ENCODE measurements at places on chromosomes 12 and 14.

DNA sequence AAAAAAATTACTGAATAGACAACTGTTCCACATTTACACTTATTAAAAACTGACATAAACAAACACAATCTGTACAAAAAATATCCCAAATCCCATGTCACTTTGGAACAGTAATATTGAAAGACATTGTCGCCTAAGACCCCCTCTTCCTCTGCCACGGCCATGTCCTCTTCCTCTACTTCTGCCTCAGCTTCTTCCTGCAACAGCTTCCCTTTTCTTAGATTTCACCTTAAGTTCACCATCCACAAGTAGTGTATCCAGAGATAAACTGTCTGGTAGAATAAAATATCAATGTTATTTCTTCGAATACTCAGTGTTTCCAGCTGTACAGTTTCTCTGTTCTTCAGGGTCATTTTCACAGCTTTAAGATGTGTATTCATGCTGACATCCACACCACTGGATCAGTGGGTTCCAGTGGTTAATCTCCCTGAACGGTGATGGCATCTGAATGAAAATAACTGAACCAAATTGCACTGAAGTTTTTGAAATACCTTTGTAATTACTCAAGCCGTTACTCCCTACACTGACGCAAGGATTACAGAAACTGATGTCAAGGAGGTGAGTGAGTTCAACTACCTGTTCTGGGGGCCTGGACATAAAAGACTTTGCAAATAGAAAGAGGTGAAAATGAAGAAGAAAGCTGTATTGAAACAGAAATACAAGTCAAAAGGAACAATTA, 208.5 kb downstream of the C12orf50 start:
- no peak for DNase-seq

DNA sequence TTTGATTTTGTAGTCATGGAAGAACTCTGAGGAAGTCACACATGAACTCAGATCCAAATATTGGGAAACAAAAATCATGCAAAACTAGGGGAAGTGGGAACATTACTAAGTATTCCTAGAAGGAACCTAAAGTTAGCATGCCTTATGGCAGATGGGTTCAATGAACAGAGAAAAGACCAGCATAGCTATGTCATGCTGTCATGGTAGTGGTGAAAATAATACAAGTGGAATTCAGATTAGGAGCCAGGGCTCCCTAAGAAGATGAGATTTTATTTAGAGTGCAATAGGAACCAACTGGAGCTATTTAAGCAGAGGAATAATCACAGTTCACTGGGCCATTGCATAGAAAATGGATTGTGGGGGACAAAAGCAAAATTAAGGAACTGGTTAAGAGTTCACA, 134.0 kb downstream of the DIO2 start:
- no peak for DNase-seq

DNA sequence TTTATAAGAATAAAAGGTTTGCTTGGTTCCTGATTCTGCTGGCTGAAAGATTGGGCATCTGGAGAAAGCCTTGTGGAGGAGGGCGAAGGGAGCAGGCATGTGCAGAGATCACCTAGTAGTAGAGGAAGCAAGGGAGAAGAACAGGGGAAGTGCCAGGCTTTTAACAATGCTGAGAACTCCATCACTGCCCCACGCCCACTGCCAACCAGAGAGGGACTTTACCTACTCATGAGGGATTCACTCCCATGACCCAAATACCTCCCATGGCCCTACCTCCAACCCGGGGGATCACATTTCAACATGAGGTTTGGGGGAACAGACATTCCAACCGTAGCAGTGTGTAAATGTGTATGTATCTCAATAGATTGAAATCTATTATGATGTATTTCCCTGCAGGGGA, 360.3 kb downstream of the GLT1D1 start:
- DNase-seq: no peak

DNA sequence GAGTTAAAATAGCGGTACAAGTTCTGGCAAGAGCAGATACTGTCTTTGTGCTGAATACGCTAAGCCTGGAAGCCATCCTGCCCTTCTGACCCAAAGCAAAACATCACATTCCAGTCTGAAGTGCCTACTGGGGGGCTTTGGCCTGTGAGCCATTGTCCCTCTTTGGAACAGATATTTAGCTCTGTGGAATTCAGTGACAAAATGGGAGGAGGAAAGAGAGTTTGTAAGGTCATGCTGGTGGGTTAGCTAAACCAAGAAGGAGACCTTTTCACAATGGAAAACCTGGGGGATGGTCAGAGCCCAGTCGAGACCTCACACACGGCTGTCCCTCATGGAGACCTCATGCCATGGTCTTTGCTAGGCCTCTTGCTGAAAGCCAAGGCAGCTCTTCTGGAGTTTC, 18.5 kb downstream of the EMP1 start:
- DNase-seq: no peak

- DNase-seq: no peak
These were observed 116.5 kb downstream of the TMTC2 start for GRCh38 chr12:82803201-82803600.

- no peak for DNase-seq
These were observed 1.3 kb downstream of the ZNF219 start for GRCh38 chr14:21096978-21097635.

DNA sequence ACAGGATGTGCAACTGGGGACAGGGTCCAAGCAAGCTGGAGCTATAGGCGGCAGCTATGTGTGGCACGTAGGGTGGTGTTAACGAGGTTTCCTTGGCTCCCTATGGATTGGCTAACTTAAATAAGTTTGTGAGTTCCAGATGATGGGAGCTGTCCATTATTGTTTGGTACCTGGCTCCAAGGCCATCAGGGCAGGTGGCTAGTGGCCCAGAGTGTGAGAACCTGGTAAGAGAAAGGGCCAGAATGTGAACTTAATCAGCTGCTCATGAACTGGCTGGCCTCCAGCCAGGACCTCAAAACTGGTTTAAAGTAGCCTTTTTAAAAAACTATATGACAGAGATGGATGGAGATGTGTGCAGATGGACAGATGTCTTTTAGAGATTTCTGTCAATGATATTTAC, 1.5 kb upstream of the BDKRB2 start:
- DNase-seq: no peak

DNA sequence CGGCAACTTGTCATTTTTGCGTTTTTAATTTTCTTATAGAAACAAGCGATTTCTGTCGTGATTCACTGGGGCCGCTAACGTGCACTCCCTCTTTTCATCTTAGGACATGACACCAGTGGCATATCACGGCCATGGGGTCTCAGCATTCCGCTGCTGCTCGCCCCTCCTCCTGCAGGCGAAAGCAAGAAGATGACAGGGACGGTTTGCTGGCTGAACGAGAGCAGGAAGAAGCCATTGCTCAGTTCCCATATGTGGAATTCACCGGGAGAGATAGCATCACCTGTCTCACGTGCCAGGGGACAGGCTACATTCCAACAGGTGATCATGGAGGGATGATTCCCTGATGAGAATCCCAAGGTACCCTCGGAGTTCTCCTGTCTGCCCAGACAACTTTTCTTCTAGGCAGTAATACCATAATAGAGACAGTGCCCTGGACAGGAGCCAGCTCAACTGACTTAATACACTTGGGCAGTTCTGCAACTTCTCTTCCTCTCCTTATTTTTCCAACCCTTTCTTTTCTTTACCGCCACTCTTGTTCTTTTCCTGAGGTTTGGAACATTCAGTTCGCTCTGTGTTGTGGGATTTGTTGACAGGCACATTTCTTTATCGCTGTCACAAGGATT, 821 bp downstream of the TMEM106C start:
- no peak for DNase-seq

DNA sequence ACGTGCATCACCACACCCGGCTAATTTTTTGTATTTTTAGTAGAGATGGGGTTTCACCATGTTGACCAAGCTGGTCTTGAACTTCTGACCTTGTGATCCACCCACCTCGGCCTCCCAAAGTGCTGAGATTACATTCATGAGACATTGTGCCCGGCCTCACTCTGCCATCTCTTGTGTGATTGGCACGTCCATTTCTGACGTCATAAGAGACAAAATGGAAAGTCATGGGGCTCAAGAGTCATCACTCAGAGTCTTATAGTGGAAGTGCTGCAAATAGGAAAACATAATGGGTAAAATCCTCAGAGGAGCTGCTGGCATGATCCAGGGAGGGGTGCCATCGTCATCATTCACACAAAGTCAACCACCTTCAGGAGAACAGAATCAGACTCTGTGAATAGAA, 54.2 kb upstream of the GPATCH2L start:
- DNase-seq: no peak

GRCh38 chr12:34394211-34395055, 372.1 kb downstream of the ALG10 start:
- DNase-seq: no peak

- DNase-seq: peak; percentile 73
These were observed 9.8 kb downstream of the BCL11B start for GRCh38 chr14:99261912-99262787.

GRCh38 chr12:1532375-1533165, 61.8 kb downstream of the FBXL14 start:
- DNase-seq: no peak

DNA sequence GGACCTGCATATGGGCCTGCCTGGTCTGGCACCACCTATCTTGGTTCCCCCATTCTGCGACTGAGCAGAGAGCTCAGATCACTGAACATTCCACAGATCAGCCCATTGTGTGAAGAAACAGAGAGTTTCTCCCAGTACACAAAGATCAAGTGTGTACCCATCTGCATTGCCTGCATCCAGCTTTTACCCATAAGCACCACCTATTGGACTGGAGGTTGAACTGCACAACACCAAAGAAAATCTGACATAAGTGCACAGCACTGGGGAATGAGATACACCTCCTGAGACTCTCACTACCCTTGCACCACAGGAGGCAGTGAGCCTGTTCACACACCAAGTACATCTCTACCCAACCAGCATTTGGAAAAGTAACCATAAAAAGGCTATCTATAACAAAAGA, 362.6 kb upstream of the CLEC14A start:
- no peak for DNase-seq
